CD4-positive, CD25-positive, alpha-beta regulatory T cell (primary cell): ENCODE measurements at places on chromosomes 7 and 10.

DNA sequence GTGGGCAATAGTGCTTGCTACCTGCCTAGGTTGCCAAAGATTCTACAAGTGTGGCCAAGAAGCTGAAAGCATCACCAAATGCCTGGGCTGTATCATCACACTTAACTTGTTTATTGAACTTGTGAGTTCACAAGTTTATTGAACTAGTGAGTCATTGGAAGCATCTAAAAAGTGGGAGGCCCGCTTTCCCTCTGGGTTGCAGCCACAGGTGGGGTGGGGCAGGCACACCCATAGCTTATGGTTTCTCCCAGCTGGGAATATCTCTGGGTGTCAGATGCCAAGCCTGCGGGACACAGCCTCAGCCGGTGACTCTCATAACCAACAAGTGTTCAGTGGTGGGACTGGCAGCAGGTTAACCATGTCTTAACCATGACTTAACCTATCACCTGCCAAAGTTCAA lies 145.9 kb upstream of the FAM13C start:
- no peaks in the 10 kb centered on the region for H3K27me3 ChIP-seq
- no peak overlapping the region for H3K4me3 ChIP-seq
- DNase-seq, result no peak
- no peak overlapping the region for H3K27ac ChIP-seq
- no peaks in the 10 kb centered on the region for H3K36me3 ChIP-seq
- no peaks in the 10 kb centered on the region for H3K4me1 ChIP-seq

DNA sequence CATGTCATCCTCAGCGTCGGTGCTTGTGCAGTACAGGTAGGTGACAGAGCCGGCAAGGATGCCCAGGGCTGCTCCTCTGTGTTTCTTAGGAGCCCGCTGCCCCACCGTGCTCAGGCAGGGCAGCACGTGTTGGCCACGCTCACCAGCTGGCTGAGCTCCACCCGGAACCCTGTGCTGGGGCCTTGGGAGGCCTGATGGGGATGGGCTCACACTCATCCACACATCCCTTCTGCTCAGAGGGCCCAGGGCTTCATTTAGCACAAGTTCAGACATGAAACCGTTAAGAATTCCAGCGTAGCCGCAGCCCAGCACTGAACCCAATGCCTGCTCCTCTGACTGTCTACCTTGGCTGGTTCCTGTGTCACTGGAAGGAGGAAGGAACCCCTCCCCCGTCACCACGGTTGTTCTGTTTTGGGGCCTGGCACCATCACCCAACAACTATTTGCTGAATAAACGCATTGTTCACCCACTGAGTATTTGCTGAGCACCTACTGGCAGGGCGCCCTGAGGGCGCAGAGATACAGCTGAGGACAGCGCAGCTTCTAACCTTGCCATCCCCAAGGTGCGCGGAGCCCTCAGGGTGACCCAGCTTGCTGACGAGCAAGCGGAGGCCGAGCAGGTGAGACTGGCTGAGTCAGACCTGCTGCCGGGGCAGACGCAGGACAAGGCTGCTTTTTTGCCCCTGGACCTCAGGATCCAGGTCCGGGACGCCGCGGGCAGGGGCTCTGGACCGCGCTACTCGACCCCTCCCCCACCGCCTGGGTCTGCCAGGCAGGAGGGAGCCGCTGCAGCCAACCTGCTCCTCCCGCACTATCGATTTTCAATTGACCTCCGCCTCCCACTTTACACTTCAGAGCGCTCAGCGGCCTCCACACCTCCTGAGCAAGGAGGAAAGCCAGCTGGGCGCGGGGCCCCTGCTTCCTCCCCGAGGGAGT lies 50.6 kb upstream of the RET start:
- H3K36me3 ChIP-seq, result no peaks in the 10 kb centered on the region
- H3K4me3 ChIP-seq, result no peak overlapping the region
- H3K27ac ChIP-seq, result no peak overlapping the region
- no peak for DNase-seq
- H3K27me3 ChIP-seq, result no peaks in the 10 kb centered on the region
- no peaks in the 10 kb centered on the region for H3K4me1 ChIP-seq

GRCh38 chr10:3850999-3851937 lies 66.3 kb upstream of the KLF6 start:
- H3K36me3 ChIP-seq, result no peaks in the 10 kb centered on the region
- no peaks in the 10 kb centered on the region for H3K27me3 ChIP-seq
- peak overlapping the region; percentile 84 for H3K27ac ChIP-seq

DNA sequence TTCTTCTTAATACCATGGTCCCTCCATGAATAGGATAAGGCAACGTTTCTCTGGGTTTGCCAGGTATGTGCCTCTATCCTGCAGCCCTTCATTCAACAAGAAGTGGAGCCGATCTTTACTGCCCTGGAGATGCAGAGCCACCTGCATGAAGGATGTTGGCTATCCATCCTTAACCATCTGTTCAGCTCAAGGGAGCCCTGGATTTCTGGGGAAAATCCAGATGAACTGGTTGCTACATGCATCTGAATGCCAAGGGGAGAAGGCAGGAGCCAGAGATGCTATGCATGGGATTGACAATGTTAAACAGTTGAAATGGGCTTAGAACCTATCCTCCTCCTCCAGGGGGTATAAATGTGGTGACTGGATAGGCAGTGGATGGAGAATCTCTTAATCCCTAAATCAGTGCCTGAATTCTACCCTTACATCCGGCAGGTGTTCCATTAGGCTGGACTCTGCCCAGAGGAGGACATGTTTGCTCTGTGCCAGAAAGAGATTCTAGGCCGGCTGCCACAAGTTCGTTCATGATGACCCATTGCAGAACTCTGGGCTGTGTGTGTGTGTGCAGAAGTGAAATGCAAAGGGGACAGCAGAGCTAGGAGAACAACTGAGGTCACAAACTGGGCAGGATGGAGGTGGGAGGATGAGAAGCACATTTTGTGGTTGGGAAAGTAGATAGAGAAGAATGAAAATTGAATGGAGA lies 15.6 kb downstream of the CPED1 start:
- no peaks in the 10 kb centered on the region for H3K36me3 ChIP-seq
- H3K27ac ChIP-seq, result no peak overlapping the region
- no peak for DNase-seq

DNA sequence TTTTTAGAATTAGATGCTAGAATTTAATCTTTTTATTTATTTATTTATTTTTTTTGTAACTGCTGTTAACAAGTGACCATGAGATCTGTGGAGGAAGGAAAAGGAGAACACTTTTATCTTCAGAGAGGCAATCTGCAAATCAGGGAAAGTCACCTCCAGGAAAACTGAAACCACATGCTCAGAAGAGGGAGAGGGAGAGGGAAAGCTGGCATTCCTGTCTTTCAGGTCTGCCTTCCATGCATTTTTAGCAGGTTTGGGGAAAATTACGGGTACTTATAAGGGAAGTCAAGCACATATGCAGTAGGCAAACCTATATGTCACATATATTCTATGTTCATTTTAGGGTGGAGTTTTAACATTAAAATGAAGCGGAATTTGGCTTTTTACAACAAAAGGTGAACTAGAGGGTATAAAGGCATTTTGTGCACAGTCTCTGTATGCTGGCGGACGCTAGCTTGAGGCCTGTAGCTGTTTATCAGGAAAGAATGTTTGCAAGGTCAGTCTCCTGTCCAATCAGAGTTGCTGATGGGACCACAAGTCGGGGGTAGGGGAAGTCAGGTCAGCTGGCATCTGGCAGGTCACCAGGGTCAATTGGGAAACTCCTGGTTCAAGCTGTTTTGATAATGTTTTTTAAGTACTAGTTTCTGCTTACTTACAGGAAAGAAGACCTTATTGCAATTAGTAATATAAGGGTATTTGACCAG lies 333.5 kb downstream of the GPR158 start:
- no peak for DNase-seq
- no peaks in the 10 kb centered on the region for H3K36me3 ChIP-seq
- H3K27ac ChIP-seq, result no peak overlapping the region
- no peak overlapping the region for H3K4me3 ChIP-seq
- H3K27me3 ChIP-seq, result no peaks in the 10 kb centered on the region

DNA sequence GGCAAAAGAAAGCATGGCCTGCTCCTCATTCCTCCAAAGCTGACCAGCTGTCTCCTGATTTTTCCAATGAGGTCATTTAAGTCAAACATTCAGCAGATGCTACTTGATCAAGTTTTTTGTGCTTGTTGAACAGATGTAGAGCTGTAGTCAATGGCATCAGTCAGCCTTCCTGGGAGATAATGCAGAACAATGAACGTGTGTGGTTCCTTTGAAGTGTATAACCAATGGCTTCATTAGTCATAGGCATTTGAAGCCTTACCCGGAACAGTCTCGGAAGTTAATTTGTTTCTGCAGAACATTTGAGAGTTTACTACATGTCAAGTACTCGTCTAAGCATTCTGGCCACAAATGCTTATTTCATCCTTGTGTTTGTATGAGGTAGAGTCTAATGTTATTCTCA lies 227.1 kb downstream of the ADRA2A start:
- H3K4me3 ChIP-seq, result no peak overlapping the region
- H3K36me3 ChIP-seq, result no peaks in the 10 kb centered on the region
- H3K27me3 ChIP-seq, result peaks cover 5% of the 10 kb centered on the region
- no peak overlapping the region for H3K27ac ChIP-seq
- no peaks in the 10 kb centered on the region for H3K4me1 ChIP-seq

- DNase-seq, result no peak
- no peaks in the 10 kb centered on the region for H3K4me1 ChIP-seq
- H3K4me3 ChIP-seq, result no peak overlapping the region
- H3K27ac ChIP-seq, result no peak overlapping the region
- H3K36me3 ChIP-seq, result peaks cover 12% of the 10 kb centered on the region
Measured at GRCh38 chr10:72477463-72477862, 122.7 kb upstream of the DNAJB12 start.

DNA sequence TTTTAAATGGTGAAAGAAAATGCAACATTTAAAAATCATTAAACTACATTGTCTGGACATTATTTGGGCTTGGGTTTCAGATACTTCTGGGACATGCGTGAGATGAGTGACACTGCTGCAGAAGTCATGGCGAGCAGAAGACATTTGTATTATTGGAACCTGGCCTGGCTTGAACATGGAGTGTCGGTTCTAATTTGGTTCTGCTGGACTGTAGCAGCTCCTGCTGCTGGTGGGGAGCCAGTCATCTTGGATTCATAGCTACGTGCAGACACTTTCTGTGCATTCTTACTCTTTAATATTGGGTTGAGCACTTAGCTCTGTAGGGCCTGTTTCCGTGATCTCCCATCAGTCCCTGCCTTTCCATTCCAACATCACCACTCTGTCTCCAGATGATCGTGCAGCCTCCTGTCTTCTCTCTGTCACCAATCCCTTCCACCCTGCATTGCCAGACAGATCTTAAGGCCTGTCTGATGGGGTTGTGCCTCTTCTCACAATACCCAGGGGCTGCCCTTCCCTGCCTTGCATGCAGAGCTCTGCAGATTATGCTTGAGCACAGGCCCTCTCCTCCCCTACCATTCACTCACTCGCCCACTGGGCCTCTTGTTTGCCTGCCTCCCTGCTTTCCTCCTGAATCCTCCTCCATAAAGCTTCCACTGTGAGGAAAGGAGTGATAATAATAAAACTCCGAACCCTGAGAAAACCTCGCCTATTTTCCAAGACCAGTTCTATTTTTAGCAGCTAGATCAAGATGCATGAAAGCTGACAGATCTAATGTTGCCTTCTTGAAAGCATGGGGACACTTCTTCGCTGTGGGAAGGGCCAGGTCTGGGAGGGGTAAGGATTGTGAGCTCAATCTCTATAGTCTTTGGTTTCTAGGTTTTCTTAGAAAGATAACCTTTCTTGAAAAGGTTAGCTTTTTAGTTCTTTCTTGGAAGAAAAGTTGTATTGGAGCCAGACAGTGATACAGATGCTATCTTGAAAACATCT lies 32.9 kb downstream of the CELF2 start:
- peaks cover 15% of the 10 kb centered on the region for H3K27me3 ChIP-seq
- H3K4me3 ChIP-seq, result no peak overlapping the region
- no peak overlapping the region for H3K27ac ChIP-seq
- DNase-seq, result no peak
- no peaks in the 10 kb centered on the region for H3K4me1 ChIP-seq

GRCh38 chr7:75988568-75989499 lies 5.6 kb downstream of the TMEM120A start:
- DNase-seq, result no peak
- H3K4me1 ChIP-seq, result peaks cover 8% of the 10 kb centered on the region
- H3K36me3 ChIP-seq, result peaks cover 26% of the 10 kb centered on the region
